ENCODE measurements at places on chromosomes 6 and 20. TPM values are rescaled to one million over a fixed set of nuclear protein-coding genes. Genes with fewer than 3 reads are reported as not detected.

AIF1 gene
- 33.1 TPM for total RNA-seq

LTB gene
- 910 TPM for total RNA-seq

KHDC1L gene
- total RNA-seq = not detected

YTHDF1 gene
- total RNA-seq = 44.5 TPM

TMEM63B gene
- total RNA-seq = 21.1 TPM

HAO1 gene
- not detected for total RNA-seq

GJA1 gene
- total RNA-seq = 1.5 TPM

ZBTB12 gene
- 3.5 TPM for total RNA-seq

REM1 gene
- not detected for total RNA-seq

OPN5 gene
- total RNA-seq = not detected

ULBP2 gene
- not detected for total RNA-seq

NKX2-2 gene
- total RNA-seq = not detected

All from T-cell (primary cell).